ENCODE measurements at places on chromosomes 1 and 21.

- DNase-seq, result no peak
Observed at GRCh38 chr1:240526312-240526711, 85.6 kb downstream of the GREM2 start.

- DNase-seq, result peak; percentile 49
Observed at GRCh38 chr1:45148209-45148825, 58.1 kb downstream of the ZSWIM5 start.

GRCh38 chr1:246065592-246065991, 441.5 kb downstream of the SMYD3 start:
- no peak for DNase-seq

GRCh38 chr21:14687268-14687625, 141.1 kb upstream of the SAMSN1 start:
- DNase-seq, result no peak

DNA sequence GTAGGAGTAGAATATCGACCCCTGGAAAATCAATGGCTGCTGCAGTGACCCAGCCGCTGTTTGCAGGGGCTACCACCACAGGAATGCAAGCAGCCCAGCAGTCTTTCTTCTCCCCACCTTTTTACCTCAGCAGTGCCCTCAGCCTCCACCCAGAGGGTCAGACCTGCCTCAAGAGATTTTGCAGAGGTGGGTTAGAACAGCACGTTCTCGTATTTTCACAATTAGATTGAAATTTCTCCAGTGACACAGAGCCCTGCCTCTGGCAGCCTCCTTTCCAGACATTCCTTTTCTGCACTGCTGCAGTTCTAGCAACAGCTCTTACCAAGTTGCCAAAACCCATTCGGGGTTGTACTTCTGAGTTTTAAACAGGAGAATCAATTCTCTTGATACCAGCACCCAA, 38.3 kb upstream of the PIGV start:
- no peak for DNase-seq
